Neural crest cell (in vitro differentiated cells): ENCODE measurements at places on chromosomes 12 and 14.
A peak's percentile ranks its signal among the peaks of the same experiment; 100 is the strongest.

DNA sequence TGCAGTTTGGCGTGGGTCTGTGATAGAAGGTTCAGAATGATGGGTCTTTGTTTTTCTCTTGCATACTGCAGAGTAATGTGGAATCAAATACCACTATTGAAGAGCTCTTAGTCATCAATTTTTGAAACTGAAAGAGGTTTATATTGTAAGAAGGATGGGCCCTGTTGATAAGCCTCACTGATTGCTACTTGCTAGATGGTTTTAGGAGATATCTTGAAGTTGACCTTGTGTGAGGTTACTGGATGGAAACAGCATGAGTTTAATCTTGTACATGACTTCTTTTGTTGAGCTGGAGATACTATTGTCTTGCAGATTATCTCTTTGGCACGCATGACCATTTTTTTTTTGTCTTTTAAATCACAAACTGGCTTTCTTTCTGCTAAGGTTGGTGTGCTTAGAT is 13.8 kb downstream of the BICD1 start:
- no peak for DNase-seq

GRCh38 chr12:110245369-110245772 is 35.7 kb upstream of the ATP2A2 start:
- DNase-seq, result peak; percentile 9

DNA sequence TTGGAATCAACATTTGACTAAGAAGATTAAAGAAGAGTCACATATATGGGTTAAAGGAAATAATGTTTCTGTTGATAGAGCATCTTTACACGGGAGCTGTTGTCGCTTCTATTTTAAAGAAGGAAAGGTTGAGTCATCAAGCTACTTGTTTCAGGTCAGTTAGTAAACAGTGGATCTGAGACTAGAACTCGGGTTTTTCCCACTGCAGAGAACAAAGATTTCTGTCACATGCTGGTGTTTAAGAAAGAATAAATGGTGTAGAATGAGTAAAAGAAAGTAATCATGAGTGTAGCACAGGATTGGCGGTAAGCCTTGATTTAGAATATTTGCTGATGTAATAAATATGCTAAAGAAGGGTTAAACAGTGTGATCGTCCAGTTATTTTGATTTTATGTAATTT is 455.5 kb downstream of the AEBP2 start:
- no peak for DNase-seq

DNA sequence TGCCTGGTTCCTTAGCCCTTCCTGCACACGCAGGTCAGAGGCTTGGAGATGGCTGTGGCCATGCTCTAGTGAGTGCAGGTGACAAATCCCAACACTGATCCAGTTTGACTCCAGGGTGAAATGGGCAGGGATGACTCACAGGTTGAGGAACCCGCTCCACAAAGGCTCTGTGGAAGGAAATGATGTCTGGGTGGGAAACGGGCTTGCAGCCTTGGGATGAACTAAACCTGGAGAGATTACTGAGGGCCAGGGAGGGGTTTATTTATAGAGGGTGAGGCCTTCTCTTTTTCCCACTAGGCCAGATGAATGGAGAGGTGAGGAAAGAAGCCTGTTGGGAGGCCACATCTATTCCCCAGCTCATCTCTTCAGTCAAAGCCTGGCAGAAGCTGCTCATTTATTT is 29.3 kb upstream of the EMP1 start:
- DNase-seq, result no peak

DNA sequence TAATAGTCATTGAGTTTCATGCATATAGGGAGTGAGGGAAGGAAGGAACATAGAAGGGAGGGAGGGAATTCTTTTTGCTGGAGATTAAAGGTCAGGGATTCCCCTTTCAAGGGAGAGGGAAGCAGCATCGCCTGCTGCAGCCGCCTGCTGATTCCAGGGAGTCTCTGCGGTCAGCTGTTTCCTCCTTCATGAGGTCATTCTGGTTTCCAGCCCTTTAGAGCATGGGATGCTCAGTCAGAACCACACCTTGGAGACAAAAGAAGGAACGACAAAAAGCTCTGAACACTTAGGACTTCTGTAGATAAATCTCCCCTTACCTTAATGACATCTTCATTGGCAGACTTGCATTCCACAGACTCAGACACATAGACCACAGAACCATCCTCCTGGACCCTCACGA is 923.0 kb upstream of the TMEM132C start:
- DNase-seq, result no peak

DNA sequence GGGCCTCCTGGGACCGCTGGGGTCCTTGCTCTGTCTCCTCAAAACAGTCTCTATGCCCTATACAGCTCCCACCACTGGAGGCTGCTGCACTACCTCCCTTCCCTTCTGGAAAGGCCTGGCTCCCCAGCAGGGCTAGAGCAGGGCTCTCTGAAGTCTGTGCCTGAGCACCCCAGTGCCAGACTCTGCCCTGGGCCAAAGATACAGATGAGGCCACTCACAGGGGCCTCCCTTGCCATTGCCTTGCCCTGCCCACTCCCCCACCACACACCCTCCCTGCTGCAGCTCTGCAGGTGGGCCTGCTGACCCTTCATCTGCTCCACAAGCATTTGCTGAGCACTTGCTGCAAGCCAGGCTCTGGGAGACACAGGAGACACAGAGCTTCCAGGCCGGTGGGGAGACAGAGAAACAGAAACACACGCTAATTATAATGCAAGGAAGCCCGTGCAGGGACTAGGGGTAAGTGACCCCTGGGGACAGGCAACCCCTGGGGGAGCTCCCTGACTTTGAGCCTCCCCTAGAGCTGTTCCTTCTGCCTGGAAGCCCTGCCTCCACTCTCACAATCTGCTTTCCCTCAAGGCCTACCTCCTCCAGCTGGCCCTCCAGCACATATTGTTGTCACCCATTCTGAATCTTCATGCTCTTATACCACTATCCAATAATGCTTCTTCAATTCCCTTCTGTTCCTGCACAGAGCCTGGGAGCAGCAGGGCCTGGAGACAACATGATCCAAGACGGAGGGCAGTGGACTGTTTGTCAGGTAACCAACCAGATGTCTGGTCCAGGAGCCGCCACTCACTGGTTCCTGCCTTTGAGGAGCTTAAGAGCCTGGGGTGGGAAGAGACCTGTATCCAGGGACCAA is 32.6 kb upstream of the PNMA1 start:
- no peak for DNase-seq
